ENCODE measurements at places on chromosomes 6 and 20.
A peak's percentile ranks its signal among the peaks of the same experiment; 100 is the strongest.

DNA sequence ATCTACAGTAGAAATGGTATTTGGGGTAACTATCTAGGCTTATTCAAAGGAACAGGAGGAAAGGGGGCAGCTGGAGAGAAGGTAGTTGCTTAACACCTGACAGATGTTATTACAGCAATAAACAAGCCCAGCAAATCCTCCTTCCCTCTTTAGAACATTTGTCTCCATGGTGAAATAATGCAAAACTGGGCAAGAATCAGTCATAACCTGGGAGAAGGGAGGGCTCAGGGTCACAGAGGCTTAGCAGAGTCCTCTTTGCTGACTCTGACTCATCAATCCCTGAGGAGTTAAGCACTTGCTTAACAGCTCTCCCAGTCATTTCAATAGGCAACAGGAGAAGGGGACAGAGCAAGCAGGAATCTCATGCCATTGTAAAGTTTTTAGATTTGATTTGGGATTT, 230.3 kb downstream of the IBTK start:
- DNase-seq: no peak

DNA sequence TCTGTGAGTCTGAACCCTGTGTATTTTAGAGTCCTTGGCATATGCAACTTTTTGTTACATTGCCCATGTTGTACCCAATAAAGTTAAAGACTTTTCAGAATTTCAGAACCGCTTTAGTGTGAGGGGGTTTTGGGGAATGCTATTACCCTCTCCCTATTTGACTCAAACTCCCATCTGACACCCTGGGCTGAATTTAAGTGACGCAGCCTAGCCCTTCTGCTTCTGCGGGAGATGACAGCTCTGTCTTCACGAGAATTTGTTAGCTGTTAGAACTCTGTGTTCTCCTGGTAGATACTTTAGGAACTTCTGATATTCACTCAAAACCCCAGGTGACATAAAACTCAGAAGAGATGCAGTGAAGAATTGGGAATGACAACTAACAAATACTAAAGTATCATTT, 500.6 kb upstream of the ID4 start:
- no peak for DNase-seq

DNA sequence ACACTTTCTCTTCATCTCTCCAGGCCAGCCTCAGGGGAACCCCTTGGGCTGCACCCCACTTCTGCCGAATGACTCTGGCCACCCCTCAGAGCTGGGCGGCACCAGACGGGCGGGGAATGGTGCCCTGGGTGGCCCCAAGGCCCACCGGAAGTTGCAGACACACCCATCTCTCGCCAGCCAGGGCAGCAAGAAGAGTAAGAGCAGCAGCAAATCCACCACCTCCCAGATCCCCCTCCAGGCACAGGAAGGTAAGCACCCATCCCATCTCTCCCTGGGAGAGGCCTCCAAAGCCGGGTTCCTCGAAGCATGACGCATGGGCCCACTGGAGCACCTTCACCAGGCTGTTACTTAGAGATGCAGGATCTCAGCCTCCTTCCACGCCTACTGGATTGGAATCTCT, 11.3 kb downstream of the MDFI start:
- no peak for DNase-seq

GRCh38 chr6:131828951-131829350, 21.1 kb downstream of the ENPP1 start:
- peak; percentile 10 for DNase-seq

GRCh38 chr20:23565503-23566045, 2.7 kb downstream of the CST9L start:
- DNase-seq: no peak

- peak; percentile 21 for DNase-seq
These were observed 896 bp upstream of the RNASET2 start for GRCh38 chr6:166957087-166957804.

DNA sequence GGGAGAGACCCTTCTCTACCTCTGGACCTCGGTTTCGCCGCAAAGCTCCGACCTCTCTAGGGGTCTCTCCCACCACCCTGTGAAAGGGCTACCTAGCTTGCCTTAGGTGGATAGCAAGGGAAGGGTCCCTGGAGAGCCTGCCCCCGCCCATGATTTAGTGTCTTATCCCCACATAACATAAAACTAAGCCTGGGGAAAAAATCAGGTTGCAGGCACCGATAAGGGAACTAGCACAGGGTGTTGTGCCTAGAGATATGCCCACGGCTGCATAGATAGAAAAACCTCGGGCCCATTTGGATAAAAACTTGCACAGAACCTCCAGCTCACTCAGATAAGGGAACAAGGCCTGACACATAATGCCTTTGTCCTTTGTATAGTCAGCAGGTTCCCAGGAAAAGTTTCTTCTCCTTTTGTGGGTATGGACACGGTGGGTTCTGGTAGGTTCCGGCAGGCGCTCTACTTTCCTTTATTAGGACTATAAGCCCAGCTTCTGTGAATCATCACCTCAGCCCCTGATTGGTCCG, 846 bp downstream of the ZSCAN31 start:
- no peak for DNase-seq

GRCh38 chr20:24492031-24492607, 22.7 kb downstream of the SYNDIG1 start:
- peak; percentile 59 for DNase-seq

DNA sequence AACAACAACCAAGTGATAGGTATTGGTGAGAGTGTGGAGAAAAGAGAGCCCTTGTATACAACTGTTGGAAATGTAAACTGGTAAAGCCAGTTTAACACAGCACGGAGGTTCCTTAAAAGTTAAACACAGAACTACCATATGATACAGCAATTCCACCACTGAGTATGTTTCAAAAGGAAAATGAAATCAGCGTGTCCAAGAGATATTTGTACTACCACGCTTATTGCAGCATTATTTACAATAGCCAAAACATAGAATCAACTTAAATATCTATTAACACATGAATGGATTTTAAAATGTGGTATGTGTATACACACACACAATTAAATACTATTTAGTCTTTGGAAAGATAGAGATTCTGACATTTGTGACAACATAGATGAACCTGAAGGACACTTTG, 1.1 kb downstream of the PTCHD4 start:
- DNase-seq: no peak

GRCh38 chr6:125258651-125259353, 43.0 kb downstream of the HDDC2 start:
- DNase-seq: no peak

GRCh38 chr6:56380476-56380875, 133.1 kb upstream of the COL21A1 start:
- DNase-seq: no peak

DNA sequence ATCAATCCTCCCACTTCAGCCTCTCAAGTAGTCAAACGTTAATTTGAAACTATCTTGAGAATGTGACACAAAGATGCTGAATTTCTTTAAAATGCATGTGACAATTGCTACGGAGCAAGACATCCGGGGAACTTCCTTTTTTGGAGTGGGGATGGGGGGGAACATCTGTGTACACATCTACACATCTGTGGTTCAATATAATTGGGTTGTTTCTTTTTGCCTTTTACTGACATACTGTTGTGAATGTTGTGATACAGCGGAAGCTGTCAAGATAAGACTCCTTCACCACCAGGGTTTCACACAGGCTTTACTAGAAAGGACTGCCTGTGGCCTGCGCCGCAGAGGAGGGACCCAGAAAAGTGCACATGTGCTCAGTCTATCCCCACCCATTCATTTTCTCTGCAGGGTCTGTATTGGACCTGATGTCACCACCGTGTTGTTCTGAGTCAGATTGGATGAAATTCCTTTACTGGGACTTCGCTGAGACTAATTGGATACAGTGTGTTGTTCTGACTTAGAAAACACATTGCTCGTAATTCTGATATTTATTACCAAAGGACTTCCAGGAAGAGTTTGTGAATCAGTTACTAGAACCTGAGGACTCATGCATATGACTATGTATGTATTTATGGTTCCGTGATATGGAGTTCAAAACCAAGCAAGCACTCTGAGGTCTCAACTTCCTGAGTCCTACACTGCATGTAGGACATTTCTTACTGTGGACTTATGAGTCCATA, 98.7 kb upstream of the SGK1 start:
- DNase-seq: no peak

- no peak for DNase-seq
These were observed 19.1 kb upstream of the CD93 start for GRCh38 chr20:23105193-23105592.

DNA sequence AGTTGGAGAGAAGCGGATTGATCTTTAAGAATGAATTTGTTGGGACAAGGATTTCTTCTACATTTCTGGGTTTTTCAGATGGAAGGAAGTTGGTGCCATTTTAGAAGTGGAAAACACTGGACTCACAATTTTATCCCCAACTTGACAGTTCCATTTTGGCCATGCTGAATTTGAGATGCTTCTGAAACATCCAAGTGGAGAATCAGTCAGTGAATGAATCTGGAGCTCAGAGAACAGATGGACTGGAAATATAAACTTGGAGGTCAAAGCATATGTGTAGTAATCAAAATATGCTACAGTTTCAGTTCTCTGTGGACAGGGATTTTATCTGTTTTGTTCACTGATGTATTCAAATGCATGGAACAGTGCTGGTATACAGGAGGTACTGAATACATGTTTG, 89.9 kb downstream of the KCNQ5 start:
- DNase-seq: no peak

GRCh38 chr6:12001706-12002435, 10.2 kb upstream of the HIVEP1 start:
- no peak for DNase-seq

- no peak for DNase-seq
These were observed 186.2 kb upstream of the CST7 start for GRCh38 chr20:24762791-24763350.

DNA sequence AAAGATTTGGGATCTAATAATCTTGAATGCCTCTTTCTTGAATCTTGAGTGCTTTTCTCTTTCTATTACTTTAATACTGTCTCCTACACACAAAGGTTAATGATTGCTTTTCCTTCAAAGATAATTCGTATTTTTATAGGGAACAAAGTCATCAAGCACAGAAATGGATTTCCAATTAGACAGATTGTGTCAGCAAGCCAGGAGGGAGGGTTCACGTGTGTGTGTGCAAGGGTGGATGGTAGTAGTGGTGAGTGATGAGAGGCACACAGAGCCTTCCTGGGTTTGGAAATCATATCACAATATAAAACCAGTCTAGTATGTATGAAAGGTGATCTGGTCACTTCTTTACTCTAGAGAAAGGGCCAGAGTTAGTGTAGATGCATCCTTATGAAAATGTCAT, 51.2 kb upstream of the NEDD9 start:
- DNase-seq: no peak

- no peak for DNase-seq
These were observed 127.6 kb downstream of the ANKRD60 start for GRCh38 chr20:58100731-58101356.

DNA sequence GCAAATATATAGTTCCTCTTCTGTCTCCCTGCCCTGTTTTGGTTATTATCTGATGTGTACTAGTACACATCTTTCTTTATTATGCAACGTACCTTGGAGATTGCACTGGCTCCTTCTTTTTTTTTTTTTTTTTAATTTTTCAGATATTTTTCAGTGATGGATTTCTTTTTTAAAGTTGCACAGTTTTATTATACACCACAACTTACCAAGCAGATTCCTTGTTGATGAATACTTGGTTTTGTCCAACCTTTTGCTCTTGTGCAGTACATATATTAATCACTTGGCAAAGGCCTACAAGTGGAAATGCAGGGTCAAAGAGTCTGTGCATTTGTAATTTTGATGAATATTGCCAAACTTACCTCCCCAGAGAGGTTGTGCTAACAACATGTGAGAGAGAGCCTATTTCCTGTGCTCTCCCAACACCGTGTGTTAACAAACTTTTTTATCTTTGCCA, 50.1 kb upstream of the RNF24 start:
- no peak for DNase-seq

DNA sequence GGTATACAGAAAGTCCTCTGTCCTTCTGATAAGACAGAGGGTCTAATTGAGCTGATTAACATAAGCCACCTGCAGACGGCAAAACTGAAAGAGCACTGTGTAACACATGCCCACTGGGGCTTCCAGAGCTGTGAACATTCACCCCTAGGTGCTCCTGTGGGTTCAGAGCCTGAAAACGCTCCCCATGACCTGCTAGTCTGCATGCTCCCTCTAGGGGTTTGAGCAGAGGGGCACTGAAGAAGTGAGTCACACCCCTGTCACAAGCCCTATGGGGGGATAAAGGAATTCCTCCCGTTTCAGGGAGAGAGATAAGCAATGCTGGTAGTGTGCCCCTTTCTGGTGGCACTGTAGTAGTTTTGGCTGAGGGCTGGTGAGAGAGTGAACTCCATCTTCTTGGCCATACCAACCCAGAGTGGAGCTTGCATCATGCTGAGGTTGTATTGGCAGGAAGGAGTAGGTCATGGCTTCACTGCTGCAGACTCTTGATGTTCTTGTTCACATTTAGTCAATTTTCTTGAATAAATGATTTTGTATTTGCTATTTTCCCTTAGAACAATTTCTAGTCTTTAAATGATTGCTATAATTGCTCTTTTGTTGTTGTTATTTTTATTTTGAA, 637.5 kb upstream of the MAN1A1 start:
- no peak for DNase-seq

DNA sequence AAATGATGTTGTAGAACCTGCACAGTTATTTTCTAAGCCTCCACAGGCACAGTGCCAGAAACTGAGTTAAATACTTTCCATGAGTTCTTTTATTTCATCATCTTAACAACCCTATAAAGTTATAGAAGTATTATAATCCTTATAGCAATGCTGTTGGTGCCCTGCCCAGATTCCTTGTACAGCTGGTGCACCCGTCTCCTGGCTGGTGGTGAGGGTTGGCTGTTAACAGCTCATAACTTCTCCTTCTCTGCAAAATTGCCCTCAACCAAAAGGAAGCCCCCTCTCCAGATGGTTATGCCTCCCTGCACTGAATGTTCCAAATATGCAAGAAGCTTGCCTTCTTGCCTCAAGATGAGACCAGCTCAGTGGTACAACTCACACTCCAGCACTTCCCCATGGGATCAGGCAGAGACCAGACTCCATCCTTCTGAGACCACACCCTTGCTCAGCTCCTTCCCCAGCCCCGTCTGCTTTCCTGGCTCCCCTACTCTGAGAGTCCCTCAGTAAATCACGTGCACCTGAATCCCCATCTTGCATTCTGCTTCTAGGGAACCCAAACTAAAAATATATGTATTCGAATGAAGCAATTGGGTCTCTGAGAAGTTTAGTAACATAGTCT, 304.4 kb upstream of the PLCB4 start:
- no peak for DNase-seq
